ENCODE measurements at places on chromosomes 1 and 21.
A peak's percentile ranks its signal among the peaks of the same experiment; 100 is the strongest.

- no peak for DNase-seq
Measured at GRCh38 chr21:44681861-44682579, at the start of gene KRTAP12-1. TSS of gene KRTAP12-1 (minus strand) at chr21:44682163. CDS start at chr21:44682123, 40 bp downstream.

DNA sequence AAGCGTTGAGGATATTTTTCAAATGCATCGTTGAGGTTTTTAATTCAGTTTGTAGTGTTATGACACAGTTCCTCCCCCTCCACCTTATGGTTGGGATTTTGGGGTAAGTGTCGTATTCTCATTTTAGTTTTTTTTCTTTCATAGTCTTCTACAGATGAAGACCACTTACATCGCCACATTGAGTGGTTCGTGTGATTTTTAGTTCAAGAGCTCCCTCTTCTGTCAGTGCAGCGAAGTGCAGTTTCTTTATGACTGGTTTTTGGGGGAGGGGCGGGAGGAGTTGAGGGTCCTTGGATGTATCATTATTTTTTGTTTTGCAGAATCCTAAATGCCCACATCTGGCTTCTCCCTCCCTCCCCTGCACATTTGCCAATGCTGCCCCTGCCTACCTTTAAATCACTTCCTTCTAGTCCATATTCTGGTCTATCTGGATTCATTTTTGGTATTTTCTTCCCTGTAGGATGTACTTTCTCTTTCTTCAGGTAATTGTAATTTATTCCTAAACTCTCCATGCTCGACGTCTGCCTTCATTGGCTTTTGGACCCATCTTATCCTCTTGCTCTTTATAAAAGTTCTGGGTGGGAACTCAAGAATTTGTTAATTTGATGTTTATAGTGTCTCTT is 433.1 kb downstream of the CAMTA1 start:
- DNase-seq, result peak; percentile 40

DNA sequence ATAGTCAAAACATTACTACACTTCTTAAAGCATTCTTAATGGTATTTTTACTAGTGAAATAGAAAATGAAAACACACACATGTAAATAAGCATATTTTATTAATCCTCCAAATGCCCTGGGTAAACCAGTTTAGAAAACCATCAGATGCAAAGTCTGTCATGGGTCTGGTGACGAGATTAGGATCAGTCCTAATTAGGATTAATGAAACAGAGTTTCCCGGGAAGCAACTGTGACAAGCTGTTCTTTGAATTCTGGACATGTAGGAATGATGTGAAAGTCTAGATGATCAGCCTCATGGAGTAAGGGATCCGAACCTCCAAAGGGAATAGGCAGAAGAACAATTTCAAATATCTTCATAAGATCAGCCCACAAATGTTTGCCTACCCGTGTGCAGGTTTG is 250.2 kb downstream of the KIF26B start:
- no peak for DNase-seq

GRCh38 chr1:204286831-204287421 is 72.8 kb downstream of the PLEKHA6 start:
- no peak for DNase-seq

- no peak for DNase-seq
Measured at GRCh38 chr21:41581592-41582228, 73.8 kb upstream of the TMPRSS2 start.

- no peak for DNase-seq
Measured at GRCh38 chr1:56964349-56965017, 1.3 kb downstream of the C8B start.

GRCh38 chr1:205994346-205994745 is 8.8 kb downstream of the RAB7B start:
- no peak for DNase-seq

DNA sequence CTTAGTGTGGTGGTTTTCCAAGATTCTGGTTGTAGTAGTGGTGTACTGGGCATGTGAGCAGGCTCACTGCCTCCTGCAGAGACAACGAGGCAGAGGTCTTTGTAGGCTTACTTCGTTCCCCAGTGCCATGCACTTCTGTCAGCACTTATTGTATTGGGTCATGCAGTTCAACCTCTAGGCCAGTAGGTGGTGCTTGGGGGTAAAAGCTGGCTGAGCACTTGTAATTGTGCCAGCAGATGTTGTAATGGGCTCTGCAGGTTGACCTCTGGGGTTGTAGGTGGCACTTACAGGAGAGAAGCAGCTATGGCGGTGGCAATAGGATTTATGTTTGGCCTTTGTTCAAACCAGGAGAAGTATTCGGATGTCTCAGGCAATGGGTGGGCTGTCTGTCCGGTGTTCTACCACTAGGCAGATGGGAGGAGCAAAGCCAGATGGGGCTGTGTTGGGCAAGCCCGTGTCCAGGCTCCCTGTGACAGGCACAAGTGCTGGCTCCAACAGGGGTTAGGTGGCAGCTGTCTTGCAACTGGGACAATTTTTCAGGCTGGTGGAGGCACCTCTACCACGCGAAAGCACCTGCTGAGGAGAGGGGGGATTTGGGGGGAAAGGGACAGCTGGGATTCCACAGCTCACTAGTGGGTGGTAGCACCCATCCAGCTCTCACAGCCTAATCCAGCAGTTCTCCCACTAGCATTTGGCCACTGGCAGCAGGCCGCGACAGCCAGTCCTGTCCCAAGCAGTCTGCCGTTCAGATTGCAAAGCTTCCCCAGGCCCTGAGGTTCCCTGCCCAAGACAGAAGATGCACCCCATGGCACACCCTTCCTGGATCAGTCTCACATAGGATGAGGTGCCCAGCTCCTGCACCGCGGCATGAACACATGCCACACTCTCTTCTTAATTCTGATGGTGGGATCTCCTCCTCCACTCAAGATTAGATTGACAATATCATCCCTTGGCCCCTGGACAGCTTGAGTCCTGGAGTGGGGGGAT is 274.5 kb downstream of the CTH start:
- DNase-seq, result no peak

DNA sequence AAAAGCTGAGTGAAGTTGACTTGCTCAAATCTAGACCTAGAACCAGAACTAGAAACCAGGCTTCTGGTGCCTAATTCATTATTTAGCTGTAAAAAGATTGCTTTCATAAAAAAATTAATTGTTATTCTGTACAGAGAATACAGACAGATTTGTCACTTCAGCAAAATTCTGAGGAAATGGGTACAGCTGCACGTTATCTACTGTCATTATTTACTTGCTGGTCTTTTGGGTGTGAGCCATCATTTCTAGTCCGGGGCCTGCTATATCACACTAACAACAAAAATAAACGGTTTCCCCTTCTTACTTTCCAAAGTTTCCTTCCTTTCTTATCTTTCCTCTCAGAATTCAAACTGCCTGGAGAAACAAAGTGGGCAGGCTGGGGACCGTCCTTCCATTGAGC is 68.3 kb downstream of the PTGER3 start:
- no peak for DNase-seq

- no peak for DNase-seq
Measured at GRCh38 chr1:14699620-14700019, 101.1 kb downstream of the KAZN start.

DNA sequence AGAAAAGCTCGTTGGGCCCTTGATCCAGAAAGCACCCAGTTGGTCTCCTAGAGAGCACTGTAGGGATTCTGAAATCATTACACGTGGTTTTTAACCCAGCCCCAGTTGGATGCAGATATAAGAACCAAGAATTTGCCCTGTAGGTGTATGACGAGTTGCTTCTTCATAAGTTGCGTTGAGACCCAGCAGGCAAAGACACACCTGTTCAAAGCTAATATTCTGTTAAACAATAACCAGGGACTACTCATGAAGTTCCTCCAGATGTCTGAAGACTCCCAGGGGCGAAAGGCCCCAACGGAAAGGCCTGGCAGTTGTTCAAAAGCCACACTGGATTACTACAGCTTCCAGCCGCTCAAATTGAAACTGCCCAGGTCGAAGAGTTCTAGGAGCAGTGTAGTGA is 88.6 kb upstream of the HNRNPU start:
- DNase-seq, result no peak

GRCh38 chr21:46098303-46099141 is 610 bp downstream of the COL6A2 start:
- DNase-seq, result no peak

GRCh38 chr1:1940123-1940425 is 21.0 kb upstream of the TMEM52 start:
- no peak for DNase-seq

DNA sequence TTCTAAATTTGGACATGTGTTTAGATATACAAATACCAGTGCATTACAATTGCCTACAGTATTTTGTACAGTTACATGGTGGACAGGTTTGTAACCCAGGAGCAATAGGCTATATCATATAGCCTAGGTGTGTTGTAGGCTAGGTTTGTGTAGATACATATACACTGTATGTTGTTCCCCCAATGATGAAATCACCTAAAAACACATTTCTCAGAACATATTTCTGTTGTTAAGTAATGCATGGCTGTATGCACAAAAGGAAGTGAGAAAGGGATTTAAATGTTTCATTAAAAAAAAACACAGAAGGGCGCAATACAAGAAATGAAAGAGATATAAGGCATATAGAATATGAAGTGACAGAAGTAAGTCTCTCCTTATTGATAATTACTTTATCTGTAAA is 32.0 kb downstream of the S100B start:
- no peak for DNase-seq

- no peak for DNase-seq
Measured at GRCh38 chr1:15836772-15837669, 10.5 kb upstream of the SPEN start.

DNA sequence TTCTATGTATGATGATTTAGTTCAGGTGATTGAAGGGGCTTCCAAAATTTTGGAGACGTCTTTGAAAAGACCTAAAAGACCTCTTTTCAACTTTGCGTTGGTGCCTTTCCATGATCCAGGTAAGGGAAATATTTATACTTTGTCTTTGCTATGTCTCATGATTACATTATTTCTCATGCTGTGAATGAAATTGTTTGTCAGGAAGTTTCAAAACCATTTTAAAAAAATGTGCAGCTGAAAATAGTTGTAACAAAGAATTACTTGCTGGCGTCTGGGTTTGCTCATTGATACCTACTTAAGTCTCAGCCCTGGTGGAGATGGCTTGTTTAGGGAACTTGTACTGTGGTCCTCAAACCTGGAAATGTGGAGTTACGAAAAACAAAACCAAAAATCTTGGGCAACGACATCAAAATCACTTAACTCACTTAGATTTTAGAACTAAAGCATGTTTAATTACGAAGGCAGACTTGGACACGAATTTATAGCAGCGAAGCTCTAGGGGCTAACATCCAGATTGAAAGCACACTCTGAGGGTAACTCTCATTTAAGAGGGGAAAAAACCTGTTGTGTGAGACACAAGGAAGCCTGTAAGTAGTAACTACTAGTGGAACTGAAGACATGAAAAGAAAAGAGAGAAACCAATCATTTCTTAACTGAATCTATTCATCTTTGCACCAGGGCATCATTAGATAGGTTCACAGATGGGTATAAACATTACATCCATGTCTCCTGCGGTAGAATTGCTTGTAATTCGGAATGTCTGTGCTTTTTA is 924 bp downstream of the HMCN1 start:
- DNase-seq, result no peak

- DNase-seq, result no peak
Measured at GRCh38 chr1:91245435-91245834, 159.2 kb downstream of the HFM1 start.

DNA sequence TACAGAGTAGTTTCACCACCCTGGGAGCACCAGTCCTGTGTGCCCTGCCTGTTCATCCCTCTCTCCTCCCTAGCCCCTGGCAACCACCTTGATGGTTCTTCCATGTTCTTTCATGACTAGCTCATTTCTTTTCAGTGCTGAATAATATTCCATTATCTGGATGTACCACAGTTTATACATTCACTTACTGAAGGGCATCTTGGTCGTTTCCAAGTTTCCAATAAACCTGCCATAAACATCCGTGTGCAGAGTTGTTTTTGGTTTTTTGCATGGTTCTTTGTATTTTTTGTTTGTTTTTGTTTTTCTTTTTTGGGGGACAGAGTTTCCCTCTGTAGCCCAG is 13.9 kb downstream of the TIAM1 start:
- no peak for DNase-seq

GRCh38 chr1:30286241-30286987 is 437.0 kb downstream of the MATN1 start:
- DNase-seq, result no peak

GRCh38 chr1:184019506-184019905 is 18.0 kb downstream of the COLGALT2 start:
- no peak for DNase-seq

DNA sequence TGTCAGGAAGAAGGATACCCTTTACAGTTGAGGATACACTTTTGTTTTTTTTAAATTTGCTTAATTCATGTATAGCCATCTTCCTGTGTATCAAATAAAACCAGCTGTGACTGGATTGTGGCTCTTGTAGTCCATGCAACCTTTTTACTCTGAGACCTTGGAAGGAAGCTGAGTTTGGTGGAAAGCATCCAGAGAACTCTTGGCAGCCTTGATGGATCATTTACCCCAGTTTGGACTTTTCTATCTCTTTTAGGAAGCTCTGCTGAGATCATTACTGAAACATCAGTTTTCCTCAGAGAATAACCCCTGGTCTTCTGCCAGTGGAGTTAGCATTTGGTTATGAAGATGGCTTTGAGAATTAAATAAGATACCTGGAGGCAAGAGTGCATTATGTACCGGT is 21.2 kb upstream of the APOBEC4 start:
- DNase-seq, result no peak

- peak; percentile 50 for DNase-seq
Measured at GRCh38 chr1:109620401-109620791, 759 bp downstream of the AMPD2 start.

DNA sequence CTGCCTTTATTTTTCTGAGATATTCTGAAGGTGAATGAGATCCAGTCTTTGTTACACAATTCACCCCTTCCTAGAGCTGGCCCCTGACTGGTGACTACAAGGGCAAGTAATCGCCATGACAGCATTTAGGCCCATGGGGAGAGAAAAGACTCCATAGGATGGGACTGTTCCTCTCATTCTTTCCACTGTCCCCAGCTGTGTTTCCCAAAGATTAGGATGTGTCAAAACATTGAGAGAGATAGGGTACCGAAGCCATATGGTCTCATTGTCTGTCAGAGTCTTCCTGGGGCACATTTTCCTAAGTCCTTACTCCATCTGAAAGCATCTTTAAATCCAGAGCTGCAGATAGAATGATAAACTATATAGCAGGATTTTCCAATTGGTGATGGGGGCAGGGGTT is 423.5 kb downstream of the OMA1 start:
- no peak for DNase-seq

DNA sequence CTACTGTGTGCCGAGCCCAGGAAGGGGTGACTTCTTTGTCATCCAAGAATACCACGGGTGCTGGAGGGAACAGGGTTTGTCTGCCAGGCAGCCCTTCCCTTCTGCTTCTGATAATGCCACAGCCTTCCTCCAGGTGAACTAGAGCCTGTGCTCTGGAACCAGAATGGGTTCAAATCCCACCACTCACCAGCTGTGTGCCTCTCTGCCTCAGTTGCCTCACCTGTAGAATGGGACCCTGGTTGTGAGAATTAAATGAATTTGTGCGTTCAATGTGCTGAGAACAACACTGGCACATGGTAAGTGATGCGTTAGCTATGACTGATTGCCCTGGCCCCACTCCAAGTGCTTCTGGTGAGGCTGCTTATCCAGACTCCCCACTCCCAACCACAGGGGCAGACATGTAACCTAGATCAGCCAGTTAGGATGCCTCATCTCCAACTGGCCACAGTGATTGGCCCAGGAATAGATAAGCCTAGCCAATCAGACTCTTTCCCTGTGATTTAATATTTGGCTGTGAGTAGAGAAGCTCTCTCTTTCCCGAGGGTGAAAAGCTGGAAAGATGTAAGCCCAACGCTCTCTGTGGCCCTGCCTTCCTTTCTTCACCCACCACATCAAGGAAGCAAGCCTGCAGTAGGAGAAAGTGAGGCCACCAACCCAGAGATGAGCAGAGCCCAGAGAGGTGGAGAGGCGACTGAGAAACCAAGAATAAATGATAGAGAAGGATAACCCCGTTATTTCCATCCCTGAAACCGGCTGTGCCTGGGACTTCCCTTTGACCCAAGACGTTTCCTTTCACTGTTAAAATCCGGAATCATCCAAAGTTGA is 20.8 kb upstream of the LAPTM5 start:
- DNase-seq, result peak; percentile 8

All from cerebellum (tissue), 4 donors.